ENCODE measurements at places on chromosomes 11 and 22.

- no peak for DNase-seq
These were observed 140.9 kb upstream of the MTNR1B start for GRCh38 chr11:92828556-92828955.

DNA sequence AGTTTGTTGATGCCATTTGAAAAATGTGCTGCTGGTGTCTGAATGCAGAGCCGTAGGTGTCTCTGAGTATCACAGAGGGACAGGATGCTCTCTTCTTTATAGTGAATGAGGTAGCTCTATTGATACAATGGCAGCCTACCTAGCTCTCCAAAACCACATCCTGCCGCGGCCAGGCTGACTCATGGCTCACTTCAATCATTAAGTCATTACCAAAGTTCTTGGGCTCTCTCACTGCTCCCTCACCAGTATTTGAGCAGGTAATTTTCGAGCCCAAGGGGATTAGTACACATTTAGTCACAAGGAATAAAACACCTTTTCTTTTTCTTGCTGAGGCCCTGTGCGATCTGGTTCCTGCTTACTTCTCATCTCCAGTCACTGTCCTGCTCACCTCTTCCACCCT is 509.0 kb upstream of the LARGE1 start:
- no peak for DNase-seq

DNA sequence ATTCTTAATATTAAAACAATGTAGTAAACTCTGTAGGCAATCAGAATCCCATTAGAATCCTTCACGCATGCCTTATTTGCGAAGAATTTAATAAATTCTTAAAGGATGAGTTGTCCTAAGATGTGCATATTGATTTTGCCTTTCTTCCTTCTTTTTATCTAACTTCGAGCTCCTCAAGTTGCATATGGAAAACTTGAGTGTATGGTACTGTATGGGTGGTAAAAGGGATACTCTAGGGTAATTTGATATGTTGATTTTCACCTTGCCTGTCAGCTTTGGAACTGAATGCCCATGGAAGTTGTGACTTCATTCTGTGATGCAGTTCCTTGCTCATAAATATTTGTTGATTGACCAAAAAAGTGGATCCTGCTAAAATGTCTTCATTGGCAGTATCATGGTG is 193.8 kb downstream of the DDX10 start:
- no peak for DNase-seq

DNA sequence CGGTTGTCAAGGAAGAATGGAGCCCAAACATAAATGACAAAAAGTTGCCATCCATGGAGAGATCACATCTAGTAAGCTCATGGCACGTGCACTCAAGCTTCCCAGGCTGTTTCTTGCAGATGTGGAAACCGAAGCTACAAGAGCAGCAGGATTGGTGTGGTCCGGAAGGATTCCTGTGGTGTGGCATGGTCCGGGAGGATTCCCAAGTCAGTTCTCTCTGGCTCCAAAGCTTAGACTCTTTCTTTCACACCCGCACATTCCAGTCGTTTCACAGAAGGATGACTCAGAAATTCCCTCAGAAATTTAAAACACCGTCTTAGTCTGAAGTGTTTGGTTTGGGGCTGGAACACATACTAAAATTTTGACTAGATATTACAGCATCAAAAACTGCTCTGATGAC is 78.0 kb upstream of the DRD2 start:
- peak; percentile 92 for DNase-seq

All from cardiac fibroblast (primary cell).